Stimulated activated CD8-positive, alpha-beta memory T cell treated with anti-CD3 and anti-CD28 coated beads, Interleukin-7, amount 100 ng/mL, for 1 hour (primary cell): ENCODE measurements at places on chromosomes 1 and 21.

DNA sequence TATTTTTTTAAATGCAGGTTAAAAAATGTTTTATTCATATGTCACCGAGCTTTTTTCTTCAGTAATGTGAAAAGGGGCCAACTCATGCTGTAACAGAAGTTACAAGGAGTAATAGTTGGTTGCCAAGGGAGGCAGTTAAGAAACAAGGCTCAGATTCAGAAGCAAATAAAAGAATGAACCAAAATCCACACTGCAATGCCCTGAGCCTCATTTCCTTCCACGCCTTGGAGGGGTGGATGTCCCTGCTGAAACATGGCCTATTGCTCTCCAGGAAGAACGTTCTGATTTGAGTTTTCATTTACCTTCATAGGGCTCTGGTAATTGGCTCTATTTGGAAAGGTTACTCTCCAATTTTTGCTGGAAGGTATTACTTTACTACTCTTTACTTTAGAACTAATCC lies 24.4 kb downstream of the ALG14 start:
- no peak for DNase-seq

DNA sequence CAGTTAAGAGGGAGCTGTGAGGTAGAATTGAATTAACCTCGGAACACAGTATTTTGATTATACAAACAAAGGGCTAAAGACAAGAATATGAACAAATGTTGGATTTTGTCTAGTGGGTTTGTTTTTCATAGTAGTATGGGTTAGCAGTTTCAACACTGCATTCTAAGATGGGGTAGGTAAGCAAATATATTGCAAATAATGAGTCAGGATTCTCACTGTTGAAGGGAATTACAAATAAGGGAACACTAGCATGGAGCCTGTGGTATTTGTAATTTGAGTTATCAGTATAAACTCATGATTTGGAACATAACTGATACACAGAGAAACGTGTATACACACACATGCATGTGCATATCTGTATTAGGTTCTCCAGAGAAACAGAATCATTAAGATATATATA lies 44.5 kb downstream of the CD55 start:
- no peak for DNase-seq

DNA sequence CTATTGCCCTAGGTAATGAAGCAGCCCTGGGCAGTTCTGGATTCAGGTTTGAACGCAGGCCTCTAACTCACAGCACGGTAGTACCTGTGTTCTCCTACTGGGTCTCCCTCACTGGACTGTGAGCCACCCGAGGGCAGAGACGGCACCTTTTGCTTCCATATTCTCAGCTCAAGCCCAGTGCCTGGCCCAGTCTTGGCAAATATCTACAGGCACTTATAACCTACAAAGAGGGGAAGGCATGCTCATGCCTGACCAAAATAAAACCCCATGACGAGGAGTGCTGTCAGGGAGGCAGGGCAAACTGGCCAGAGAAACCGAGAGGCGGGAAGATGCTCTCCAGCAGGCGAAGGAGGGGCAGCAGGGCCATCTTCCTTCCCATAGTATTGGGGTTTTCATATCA lies 91.1 kb downstream of the DDX20 start:
- DNase-seq = no peak

GRCh38 chr1:93680420-93681100 lies 1.1 kb downstream of the BCAR3 start:
- DNase-seq = no peak

GRCh38 chr1:214216779-214217178 lies 64.2 kb upstream of the SMYD2 start:
- DNase-seq = no peak

- DNase-seq = no peak
These were observed at the start of gene CRABP2 for GRCh38 chr1:156705321-156705917. CRABP2 (minus strand) TSS chr1:156705583; CDS start chr1:156705446, 137 bp downstream.

- DNase-seq = no peak
These were observed 79.6 kb upstream of the AK4 start for GRCh38 chr1:65068202-65069010.

GRCh38 chr1:60428127-60428526 lies 354.6 kb upstream of the C1orf87 start:
- no peak for DNase-seq

GRCh38 chr1:63328781-63329180 lies 6.4 kb downstream of the FOXD3 start:
- DNase-seq = no peak
